Fibroblast of gingiva (primary cell): ENCODE measurements at places on chromosomes 6 and 20.

GRCh38 chr20:30949761-30950160 lies 307.7 kb upstream of the DEFB115 start:
- DNase-seq: no peak

DNA sequence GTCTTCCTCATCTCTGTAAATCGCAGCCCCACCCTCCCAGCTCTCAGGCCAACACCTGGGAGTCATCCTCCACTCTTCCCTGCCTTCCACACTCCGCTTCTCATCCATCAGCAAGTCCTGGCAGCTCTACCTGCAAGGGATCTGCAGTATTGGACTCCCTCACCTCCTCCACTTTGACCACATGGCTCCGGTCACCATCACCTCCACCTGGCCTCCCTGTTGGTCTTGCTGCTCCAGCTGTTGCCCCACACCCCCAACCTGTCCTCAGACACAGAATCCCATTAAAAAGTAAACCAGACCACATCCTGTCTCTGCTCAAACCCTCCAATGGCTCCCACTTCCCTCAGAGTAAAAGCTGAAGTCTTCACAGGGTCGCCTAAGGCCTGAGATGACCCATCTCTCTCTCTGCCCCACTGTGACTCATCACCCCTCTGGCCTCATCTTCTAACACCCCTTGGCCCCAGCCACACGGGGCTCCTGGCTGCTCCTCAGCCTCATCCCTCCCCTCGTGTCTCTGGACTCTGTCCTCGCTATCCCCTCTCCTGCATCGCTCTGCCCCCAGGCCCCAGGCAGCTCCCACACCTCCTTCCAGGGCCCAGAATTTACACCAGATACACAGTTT lies 185.1 kb upstream of the SULF2 start:
- DNase-seq: no peak

GRCh38 chr20:32527447-32528055 lies 57.6 kb downstream of the NOL4L start:
- no peak for DNase-seq

- DNase-seq: no peak
These were observed 223.3 kb downstream of the TMEM242 start for GRCh38 chr6:157099912-157100593.

DNA sequence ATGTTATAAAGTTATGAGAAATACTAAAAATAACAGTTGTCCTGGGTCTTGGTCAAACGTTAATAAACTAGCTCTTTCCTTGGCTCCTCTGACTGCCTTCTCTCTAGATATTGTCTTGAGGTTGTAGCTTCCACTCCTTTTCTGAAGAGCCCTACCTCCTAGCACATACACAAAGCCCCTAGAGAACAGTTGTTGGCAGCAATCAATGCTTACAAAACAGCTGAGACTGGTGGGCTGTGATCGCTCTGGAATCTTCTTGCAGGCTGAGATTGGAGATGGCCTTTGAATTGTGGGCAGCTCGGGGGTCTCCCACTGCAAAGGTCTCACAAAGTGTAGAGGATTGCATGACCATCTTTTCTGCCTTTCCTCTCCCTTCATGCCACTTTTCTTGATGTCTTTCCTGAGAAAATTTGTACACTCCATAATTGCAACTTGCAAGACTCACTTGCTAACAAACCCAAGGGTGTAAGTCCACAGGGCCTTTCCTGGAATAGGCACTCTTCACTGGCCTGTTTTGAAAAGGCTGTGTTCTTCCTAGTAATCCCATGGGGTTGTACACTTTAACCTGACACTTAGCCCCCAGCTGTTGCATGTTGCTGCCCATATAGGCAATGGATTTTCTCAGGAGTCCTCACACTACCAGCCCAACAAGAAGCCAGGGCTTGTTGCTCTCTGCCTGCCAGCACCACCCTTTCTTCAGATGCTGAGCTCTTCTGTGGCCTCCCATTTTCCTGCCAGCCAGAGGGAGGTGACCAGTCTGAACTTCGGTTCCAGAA lies 99.9 kb downstream of the TCP11 start:
- no peak for DNase-seq

DNA sequence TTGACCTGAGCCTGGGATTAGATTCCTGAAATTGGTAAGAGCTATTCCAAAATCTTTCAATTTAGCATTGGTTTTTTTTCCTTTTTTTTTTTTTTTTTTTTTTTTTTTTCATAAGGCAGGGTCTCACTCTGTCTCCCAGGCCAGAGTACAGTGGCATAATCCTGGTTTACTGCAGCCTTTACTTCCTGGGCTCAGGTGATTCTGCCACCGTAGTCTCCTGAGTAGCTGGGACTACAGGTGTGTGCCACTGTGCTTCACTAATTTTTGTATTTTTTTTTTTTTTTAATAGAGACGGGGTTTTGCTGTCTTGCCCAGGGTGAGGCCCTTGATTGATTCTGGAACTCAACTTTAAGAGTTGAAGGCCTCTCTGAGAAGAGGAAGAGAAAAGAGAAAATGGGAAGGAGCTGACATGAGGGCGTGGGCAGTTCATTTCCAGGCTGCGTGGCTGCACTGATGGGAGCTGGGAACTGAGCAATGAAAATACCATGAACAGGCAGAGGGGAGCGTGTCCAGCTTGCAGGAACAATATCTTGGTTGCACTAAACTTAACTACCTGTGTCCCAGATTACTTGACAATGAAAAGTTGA lies 24.6 kb downstream of the KDM1B start:
- no peak for DNase-seq

- DNase-seq: no peak
These were observed 69.1 kb upstream of the TOP1 start for GRCh38 chr20:40959325-40960092.

DNA sequence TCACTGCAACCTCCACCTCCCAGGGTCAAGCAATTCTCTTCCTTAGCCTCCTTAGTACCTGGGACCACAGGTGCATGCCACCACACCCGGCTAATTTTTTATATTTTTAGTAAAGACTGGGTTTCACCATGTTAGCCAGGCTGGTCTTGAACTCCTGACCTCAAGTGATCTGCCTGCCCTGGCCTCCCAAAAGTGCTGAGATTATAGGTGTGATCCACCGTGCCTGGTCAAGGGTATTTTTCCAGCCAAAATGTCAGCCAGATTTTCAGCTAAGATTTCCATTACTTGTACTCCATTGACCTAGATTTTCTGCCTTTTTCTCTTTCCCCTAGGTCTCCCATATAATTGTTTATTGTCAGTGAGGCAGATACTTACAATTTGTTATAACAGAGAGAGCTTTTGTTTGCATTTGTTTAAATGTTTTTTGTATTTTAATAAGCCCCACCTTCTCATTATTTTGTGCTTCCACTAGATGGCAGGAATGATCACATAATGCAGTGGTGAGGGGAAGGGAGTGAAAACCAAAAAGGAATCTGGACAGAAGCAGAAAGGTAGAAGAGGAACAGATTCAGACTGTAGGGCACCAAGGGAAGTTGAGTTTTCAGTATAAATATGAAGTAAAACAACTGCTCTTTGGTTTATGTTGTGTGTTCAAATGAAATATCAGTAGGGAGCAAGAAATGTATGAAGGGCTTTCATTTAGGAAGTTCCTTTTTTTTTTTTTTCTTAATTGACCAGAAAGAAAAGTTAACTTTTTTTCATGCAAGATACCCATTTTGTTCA lies 29.7 kb downstream of the RPF2 start:
- DNase-seq: peak; percentile 27

DNA sequence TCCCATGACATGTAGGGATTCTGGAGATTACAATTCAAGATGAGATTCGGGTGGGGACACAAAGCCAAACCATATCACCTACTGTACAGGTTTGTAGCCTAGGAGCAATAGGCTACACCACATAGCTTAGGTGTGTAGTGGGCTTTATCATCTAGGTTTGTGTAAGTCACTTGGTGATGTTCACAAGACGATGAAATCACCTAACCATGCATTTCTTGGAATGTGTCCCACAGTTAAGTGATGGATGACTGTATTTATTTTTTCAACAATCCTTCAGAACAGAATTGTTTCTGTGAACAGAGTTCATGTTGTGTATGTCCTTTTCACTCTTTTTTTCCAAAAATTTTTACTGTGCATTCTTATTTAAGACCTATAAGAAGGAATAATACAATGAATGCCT lies 76.1 kb downstream of the DTD1 start:
- no peak for DNase-seq

GRCh38 chr6:73329201-73329600 lies 24.9 kb downstream of the DPPA5 start:
- DNase-seq: no peak

DNA sequence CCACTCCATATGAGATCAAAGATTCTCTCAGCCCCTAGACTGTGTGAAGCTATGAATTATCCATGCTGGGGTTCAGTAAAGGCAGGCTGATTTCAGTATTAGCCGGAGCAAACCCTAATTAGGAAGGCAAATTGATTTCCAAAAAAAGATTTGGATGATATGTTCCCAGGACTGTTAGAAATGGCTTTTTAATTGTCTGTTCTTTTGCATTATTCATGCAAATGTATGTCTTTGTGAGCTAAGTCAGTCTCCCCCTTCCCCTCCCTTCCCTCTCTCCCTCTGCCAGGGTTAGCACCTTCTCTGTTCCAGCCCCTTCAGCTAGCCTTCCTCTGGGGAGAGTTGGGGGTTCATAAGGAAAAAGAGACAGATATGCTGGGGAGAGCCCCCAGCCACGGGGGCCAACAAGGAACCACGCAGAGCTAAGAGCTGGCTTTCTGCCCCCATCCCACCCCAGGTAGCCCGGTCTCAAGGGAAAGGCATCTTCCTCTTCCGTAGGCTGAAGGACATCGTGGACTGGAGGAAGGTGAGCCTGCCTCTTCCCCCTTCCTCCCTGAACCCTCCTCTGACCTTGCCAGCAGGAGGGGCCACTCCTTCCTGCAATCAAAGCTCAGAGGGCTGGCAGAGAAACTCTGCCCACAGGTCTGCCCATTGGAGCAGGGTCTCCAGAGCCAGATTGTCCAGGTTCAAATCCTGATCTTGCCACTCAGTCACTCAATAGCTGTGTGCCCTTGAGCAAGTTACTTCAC lies 32.3 kb downstream of the PDRG1 start:
- no peak for DNase-seq

DNA sequence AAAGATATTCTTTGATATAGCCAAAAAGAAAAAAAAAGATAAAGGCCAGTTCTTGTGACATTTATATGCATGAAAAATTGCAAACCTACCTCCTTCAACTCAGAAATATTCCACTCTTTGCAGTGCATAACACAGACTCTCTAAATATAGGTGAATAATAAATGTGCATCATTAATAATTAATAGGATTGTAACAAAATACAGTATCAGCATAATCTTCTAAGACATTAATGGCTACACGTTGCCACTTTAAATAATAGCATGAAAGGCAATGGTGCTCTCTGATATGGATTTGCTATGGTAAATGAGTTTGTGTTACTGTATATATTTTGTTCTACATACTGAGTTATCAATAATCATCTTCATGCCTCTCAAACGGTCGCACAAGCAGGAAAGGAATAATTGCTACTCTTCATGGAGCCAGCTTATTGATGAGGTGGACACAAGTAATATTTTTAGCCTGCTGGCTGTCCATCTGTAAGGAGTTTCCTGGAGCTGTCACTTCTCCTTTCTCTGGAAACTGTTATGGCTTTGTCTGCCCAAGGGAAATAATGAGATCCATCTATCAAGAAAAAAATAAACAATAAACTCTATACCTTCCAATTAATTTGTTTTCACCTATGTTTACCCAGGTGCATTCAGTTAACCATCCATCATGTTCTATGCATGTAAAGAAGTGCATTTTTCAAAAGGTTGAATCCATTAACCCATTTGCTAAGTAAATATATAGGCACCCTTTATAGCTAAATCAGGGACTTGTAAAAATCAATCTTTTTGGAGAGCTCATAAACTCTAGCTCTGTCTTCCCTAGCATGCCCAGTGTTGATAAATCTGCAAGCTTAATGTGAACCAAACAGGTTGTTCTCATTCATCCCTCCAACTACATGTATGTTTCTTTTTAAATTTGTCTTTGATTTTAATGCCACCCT lies 253.0 kb downstream of the NKAIN2 start:
- DNase-seq: no peak

DNA sequence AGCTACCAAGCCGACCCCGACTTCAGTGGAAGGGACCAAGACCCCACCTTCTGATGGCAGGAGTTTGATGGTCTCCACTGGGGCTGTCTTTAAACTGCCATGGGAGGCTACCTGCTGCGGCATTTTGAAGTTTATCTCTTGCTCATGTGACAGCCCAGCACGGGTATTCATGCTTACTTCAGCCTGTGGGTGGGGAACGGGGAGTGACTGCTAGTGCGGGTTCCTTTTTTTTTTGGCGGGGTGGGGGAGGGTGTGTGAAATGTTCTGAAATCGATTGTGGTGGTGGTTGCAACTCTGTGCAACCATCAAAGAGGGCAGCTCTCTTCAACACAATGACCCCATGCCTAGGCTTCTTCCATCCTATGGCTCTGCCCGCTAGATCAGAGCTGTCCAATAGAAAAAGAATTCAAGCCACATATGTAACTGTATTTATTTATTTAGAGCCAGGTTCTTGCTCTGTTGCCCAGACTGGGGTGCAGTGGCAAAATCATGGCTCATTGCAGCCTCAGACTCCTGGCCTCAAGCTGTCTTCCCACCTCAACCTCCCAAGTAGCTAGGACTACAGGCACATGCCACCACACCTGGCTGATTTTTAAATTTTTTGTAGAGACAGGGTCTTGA lies 53.7 kb downstream of the PPP1R16B start:
- DNase-seq: no peak

DNA sequence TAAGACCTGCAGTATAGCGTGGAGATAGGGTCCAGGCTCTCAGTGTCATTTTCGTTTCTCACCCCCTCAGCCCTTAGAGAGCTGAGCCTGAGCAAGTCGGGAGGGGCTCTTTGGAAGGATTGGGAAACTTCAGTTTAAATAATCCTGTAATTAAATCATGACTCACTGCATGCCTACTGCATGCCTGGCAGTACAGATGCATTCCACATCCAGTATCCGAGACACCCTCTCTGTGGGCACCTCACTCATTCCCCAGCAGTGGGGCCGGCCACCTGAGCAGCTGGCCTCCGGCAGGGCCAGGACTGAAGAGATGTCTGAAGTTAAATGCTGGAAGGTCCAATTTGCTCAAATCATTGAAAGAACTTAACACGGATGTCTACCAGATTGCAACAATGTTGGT lies 316.6 kb downstream of the THBS2 start:
- peak; percentile 66 for DNase-seq

DNA sequence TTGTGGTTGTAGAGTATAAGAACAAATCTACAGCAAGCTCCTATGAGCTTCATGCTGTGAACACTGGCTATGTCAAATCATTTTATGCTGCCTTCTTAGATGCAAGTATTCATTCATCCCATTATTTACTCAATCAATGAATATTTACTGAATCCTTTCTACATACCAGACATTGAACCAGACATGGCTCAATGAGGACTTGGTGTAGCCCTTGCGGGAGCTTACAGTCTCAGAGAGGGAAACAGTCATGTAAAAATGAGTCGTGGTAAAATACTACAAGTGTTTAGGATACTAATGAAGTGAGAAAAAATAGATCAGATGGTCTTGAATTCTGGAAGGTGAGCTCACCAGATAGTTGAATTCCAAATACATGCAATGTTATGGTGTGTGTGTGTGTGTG lies 44.8 kb upstream of the ENPP1 start:
- no peak for DNase-seq

GRCh38 chr6:143200167-143200770 lies 139.6 kb downstream of the AIG1 start:
- DNase-seq: no peak
